ENCODE measurements at places on chromosomes 4 and X.

DNA sequence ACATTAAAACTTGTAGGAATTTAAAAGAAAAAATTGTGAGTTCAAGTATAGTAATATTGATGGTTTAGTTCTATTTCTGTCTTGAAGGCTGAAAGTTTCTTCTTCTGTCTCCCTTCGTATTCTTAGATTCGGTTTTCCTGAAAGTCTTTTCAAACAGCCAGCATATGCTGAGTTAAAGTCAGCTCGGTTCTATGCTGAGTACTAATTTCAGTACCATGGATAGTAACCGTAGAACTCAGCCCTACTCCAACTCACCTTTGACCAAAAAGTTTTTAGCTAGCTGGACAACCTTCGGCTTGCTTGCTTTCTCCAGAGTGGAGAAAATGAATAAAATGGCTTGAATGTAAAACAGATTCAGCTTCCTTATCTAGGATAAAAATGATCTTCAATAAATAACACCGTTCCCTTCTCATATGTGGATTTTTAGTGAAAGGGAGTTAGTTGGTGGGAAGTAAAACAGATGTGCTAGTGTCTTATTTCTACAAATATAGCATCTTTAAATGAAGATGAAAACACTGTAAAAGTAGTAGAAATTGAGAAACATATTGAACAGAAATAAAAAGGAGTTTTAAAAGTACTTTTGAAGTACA is 5.2 kb downstream of the POU4F2 start:
- no peak for DNase-seq

- DNase-seq = no peak
These were observed 6.3 kb downstream of the CPE start for GRCh38 chr4:165385126-165385525.

- DNase-seq = no peak
These were observed 171.1 kb downstream of the PDGFRA start for GRCh38 chr4:54400188-54400587.

GRCh38 chr4:183596067-183596757 is 62.8 kb downstream of the RWDD4 start:
- DNase-seq = no peak

DNA sequence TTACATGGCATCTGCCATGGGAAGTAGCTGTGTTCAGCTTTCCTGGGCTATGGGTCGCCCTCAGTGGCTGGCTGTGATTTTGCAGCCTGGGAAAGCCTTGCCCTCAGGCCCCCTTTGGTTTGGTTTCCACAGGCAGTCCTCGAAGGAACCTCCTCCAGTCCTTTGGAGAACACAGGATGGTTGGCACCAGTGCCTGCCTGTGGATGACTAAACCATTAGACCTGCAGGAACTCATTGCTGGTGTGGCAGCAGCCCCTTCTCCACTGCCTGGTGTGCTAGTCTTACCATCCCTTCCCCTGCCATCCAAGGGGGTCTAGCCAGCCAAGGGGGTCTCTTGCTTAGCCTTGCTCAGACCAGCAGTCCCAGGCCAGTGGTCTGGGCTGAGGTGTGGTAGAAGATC is 71.4 kb upstream of the PJA1 start:
- no peak for DNase-seq

DNA sequence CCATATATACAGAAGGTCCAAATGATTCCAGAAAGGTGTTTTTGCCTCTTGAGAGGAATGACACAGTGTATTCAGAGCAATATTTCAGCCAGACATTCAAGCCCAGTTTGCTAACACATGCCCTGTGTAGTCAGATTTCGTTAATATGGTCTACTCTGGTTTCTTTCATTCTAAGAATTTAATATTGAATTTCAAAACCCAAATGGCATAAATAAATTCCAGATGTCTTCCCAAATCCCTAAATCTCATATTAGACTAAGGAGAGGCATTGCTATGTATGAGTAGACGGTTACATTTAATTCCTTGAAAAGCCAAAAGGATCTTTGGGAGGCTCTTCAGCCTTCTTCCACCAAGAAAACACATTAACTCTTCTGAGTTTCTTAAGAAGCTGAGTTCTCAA is 66.3 kb upstream of the C1QTNF7 start:
- no peak for DNase-seq

GRCh38 chr4:119788349-119789266 is 160.0 kb upstream of the PDE5A start:
- DNase-seq = no peak

GRCh38 chr4:107711831-107712230 is 8.2 kb downstream of the PAPSS1 start:
- no peak for DNase-seq

GRCh38 chr4:51870441-51871188 is 27.7 kb downstream of the DCUN1D4 start:
- no peak for DNase-seq

DNA sequence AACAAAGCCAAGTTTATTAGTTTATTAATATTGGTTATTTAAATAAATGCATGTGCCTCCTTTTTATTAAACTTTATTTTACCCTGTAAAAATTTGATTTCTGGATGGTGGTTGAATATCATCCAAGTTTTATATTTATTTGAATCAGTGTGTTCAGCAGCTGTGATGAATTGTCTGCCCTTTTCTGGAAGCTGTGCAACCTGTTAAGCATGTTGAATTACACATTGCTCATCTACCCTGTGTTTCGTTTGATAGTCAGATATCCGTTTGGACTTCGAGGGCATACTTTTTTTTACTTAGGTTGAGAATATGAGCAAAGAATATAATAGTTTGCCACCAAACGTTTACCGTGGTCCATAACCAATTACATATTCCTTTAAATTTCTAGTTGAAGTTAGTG is 95.8 kb upstream of the TENM3 start:
- no peak for DNase-seq

DNA sequence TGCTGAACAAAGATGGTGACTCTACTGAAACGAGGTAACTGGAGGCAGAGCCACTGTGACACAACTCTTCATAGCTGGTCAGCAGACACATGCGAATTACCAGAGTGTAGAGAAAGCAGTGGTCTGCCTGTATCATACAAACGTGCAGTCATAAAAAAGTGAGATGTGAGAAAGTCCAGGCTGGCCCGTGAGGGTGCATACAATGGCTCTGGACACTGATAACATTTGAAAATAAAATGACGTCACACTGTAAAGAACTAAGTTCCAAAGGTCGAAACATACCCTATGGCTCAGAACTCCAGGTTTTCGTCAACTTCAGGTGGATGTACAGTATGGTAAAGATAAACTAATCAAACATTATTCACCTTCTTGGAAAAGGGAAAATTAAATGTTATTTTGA is 95.7 kb downstream of the SHISA3 start:
- no peak for DNase-seq

- no peak for DNase-seq
These were observed 33.9 kb downstream of the ZBTB49 start for GRCh38 chr4:4323705-4324534.

DNA sequence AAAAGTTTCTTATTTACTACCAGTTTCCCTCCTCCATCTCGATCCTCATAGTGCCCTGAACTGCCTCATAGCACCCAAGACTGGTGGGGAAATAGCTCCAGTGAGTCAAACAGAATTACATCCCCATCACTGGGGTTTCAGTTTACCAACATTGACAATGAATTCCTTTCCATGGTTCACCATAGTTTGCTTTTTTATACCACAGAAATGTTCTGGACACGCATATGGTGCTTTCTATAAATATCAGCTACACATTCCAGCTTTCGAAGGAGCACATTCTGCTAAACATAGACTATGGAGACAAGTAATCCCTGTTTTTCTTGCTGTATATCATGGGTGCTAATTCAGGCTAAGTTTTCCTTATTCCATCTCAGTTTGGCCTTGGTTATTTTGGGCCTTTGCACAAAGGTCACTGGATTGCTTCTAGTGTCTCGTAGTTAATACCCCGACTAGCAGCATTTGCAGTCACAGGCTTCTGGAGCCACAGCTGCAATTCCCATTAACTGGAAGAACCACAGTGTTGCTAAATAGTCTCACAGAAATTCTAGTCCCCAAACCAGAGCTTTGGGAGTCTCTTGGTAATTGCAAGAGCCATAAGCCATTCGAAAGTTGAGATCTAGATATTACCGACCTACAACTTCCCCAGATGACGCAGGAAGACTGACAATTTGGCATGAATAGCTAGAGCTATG is 53.4 kb upstream of the TRPC3 start:
- DNase-seq = peak; percentile 34

DNA sequence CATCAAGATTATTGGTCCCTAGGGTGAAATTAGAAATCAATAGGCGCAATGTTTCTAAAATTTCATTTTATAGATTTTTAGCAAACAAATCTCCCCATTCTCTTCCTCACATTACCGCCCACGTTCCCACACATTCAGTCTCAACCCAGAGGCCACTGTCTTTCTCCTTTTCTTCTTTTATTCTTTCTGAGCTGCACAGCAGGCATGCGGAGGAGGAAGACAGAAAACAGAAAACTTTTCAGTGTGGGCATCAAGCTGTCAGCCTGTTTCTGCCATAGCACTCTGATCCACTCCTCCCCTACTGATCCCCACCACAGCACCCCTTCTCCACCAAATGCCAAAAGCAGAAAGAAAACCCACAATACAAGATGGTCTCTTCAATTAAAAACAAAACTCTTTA is 94.8 kb upstream of the ADAMTS3 start:
- DNase-seq = no peak

- peak; percentile 27 for DNase-seq
These were observed 79.9 kb downstream of the SLC9A6 start for GRCh38 chrX:136065044-136065671.

DNA sequence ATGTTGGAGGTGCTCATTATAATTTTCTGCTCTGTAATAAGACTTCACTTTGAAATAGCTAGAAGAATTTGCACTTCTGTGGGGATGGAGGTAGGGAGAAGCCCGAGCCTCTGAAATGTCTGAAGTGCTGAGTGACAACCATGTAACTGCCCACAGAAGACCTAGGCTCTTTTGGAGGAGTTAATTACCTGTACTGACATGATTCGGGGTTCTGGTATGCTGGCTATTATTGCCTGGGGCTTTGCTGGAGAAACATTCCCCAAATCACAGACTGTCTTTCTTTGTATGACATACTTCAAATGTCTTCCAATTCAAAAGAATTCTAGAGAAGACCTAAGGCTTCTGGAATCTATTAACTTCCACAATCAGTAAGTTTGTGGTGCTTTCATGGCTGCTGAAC is 211.2 kb upstream of the POF1B start:
- DNase-seq = no peak

GRCh38 chr4:4923201-4923600 is 63.7 kb downstream of the MSX1 start:
- DNase-seq = no peak

DNA sequence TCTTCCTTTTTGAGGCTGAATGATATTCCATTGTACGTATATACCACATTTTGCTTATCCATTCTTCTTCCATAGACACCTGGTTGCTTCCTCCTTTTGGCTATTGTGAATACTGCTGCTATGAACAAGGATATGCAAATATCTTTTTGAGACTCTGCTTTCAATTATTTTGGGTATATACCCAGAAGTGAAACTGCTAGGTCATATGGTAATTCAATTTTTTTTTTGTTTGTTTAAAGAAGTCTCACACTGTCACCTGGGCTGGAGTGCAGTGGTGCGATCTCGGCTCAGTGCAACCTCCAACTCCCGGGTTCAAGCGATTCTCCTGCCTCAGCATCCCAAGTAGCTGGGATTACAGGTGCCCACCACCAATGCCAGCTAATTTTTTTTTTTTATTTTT is 75.3 kb downstream of the METTL14 start:
- no peak for DNase-seq

DNA sequence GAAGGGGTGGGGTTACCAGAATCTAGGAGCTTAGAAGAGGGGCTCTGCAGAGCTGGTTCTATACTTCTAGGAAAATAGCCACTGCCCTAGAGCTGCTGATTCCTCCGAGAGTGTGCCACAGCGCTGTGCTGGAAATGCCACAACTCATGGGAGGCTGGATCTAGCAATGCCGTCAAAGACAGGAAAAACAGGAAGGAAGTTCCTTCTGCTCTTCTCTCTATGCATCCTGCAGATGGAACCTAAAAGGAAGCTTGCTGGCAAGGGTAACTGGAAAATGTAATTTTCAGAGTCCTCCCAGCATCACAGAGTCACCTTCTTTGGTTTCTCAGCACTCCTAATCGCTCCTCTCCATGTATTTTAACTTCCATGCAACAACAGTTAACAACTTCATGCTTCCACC is 121.2 kb upstream of the TLL1 start:
- no peak for DNase-seq

DNA sequence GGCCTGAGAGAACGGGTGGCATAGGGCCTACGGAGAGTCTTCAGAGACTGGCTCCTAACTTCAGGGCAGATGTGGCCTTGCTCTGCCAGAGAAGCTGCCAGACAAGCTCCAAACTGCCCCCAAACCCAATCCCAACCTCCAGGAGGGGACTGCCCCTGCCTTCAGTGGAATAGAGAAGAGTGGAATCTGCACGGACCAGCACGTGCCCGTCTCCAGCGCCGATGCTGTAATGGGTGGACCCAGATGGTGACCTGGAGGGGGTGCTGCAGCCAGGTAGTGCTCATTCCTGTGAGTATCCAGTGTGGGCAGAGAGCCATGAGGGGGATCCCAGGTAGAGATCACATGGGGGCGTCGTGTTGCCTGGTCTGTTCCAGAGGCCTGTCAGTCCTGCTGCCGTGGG is 73.2 kb upstream of the NKX1-1 start:
- DNase-seq = no peak

GRCh38 chrX:43556207-43556606 is 99.9 kb upstream of the MAOA start:
- no peak for DNase-seq

DNA sequence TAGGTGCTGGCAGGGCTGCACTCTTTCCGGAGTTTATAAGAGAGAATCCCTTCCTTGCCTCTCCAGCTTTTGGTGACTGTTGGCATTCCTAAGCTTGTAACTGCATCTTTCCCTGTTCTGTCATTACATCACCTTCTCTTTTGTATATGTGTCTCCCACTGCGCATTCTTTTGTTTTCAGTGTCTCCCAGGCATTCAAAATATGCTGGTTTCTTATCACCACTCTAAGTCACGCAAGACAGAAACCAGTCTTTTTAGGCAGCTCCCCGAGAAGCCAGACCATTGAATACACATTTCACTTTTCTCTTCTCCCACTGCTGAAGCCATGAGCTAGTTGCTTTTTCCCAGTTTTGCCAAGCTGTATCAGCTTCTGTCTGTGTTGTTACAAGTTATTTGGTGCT is 71.0 kb downstream of the LAS1L start:
- DNase-seq = peak; percentile 11

GRCh38 chr4:165489786-165490185 is 111.0 kb downstream of the CPE start:
- no peak for DNase-seq

DNA sequence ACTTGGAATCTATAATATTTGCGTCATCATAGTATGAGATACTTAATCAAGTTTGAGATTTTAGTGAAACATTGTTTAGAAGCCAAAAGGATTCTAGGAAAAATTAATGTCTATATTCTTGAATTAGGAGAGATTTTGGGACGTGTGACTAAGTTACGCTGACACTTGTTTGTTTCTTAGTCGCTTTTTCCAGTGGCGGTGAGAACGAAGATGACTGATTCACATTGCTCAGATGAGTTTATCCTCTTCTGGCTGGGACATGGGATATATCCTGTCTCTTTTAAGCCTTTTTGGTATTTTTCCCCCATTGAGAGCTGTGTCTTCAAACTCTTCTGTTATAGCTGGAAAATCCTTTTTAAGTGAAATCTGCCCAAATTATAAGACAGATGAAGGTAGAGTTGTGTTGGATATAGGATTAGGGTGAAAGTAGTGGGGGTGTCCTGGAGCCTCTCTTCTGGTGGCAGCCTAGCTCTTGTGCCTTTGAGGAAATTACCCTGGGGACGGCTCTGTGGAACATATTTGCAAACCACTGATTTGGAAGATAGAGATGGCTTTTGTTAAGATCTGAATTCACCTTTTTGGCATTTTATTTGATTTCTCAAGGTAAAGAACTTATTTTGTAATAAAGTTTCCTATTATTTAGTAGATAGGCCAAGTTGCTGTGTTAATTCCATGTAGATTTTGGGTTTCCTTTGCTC is 49.7 kb downstream of the HTT start:
- DNase-seq = no peak

All from GM04503 (cell line).